Panc1 (cell line): ENCODE measurements at places on chromosomes 12 and 14.

DNA sequence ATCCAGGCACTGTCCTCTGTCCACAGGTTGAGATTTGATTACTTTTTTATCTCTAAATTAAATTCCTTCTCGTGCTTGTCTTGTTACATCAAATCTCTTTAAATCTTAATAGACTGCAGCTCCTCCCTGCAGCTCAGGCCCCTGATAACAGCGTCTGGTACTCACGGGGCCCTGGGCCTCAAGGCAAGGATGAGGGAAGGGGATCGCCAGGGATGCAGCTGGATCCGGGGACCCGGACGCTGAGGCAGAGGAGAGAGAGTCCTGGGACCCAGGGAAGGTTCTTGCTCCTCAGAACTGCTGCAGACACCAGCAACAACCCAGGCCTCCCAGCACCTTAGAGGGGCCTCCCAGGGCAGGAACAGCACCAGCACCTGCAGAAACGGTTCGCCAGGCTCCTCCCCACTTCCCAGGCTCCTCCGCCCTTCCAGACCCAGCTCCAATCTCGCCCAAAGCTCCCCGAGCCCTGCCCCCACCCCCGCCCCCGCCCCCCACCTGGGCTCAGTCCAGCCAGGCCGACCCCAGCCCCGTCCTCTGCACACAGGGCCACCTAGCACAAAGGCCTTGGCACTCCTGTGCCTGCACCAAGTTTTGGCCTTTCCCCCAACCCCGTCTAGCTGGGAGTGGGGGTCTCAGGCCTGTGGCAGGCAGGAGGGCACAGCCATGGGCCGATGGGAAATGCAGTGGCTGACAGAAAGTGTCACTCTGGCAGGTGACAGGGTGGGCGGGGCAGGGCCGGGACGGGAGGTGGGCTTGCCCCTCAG, 60.3 kb upstream of the GALNT9 start:
- no peak for DNase-seq

- peak; percentile 27 for DNase-seq
Measured at GRCh38 chr14:68547305-68548193, 245.3 kb downstream of the ZFP36L1 start.

- no peak for DNase-seq
Measured at GRCh38 chr14:63444588-63444987, 98.6 kb downstream of the PPP2R5E start.

DNA sequence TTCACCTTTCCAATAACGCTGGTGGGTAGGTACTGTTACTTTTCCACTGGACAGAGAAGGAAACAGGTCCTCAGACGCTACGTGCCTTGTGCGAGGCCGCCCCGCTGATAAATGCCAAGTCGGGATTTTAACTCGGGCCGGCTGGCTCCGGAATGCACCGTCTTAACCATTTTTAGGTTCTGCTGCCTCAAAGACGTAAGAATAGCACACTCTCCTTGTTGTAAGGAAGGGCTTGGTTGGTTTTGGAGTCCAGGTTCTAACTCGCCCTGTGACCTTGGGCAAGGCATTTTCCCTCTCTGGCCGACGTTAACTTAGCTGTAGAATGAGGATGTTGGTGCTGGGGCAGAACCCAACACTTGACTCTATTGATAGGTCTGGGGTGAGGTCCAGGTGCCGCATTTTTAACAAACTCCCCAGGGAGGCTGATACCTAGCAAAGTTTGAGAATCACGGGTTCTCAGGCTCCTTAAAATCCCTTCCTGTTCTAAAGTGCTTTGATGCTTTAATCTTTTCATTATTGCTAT, 814 bp downstream of the ANKRD13A start:
- no peak for DNase-seq

GRCh38 chr14:29654901-29655550, 272.6 kb downstream of the PRKD1 start:
- DNase-seq = no peak

GRCh38 chr14:71242237-71242748, 335.0 kb downstream of the PCNX1 start:
- DNase-seq = no peak

GRCh38 chr14:31934767-31935266, 142.3 kb upstream of the ARHGAP5 start:
- no peak for DNase-seq

DNA sequence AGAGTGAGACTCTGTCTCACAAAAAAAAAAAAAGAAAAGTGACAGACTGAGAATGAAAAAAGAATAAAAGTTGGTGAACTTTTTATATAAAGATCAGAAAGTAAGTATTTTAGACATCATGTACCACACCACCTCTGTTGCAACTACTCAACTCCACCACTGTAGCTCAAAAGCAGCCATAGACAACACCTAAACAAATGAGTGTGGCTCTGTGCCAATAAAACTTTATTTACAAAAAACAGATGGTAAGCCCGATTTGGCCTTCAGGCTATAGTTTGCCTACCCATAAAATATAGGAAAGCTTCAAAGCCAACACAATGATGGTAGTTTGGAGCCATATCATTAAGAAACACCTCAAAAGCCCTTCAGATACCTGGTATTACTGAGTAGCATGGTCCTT, 154.5 kb upstream of the FOXN3 start:
- no peak for DNase-seq

DNA sequence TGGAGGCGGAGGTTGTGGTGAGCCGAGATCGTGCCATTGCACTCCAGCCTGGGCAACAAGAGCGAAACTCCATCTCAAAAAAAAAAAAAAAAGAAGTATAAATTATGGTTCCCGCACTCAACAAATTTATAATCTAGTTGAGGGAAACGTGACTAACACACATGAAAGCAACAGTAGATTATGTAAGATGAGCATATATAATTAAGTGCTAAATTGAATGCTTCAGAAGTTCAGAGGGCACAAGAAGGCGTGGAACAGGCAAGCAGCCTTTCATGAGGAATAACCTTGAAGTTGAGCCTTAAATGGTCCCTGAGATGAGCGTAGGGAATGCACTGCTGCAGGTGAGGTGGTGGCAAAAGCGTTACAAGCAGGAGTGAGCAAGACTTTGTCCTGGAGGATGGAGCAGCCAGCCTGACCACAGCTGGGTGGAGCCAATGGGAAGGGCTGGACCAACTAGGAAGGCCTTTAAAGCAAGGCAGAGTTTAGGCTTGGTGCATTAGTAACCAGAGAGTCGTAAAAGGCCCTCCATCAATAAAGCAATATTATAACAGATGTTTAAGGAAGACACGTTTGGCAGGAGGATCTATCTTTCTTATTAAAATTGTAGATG, 30.6 kb upstream of the TUBA1A start:
- DNase-seq = no peak

DNA sequence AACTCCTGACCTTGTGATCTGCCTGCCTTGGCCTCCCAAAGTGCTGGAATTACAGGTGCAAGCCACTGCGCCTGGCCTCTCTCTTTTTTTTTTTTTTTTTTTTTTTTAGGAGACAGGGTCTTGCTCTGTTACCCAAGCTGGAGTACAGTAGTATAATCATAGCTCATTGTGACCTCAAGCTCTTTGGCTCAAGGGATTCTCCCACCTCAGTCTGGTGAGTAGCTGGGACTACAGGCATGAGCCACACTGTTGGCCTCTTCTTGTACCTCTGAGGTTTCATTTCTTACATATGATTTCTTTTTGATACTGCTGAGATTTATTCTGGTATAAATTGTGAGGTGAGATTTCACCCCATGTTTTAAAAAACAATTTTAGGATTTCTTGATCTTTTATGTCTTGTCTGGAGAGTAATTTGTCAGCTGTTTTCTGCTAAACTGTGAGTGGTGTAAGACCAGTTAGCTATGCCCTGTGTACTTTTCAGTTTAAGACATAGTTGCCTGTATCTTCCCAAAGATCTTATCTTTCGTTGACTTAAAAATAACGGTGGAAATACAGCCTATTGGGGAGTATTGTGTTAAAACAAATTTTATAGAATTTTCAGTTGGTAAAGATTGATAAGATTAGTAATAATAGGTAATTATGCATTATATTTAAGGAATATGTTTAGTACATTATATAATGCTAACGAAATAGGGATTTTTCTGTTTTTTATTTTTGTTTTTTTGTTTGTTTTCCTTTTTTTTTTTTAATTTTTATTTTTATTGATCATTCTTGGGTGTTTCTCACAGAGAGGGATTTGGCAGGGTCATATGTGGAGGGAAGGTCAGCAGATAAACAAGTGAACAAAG, 31.7 kb downstream of the WDR20 start:
- no peak for DNase-seq

DNA sequence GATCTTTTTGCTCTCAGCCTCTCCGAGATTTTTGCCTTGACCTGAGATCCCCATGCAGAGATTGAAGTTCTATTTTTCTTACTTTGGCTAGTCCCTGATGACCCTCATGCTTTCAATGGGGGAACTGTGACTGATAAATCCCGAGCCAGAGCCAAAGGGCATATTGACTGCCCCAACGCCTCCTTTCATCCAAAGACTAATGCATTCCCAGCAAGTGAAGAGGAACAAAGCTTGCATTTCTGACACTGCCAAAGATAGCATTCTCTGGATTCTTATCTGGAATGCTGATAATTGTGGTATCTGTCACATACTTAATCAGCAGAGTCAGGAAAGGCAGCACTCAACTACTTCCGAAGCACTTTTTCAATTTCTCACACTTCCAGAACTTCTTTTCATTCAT, 152.3 kb upstream of the EGLN3 start:
- no peak for DNase-seq

- no peak for DNase-seq
Measured at GRCh38 chr14:90507428-90507827, 110.6 kb downstream of the CALM1 start.

- DNase-seq = no peak
Measured at GRCh38 chr12:71685312-71685906, 473 bp upstream of the TMEM19 start.

- no peak for DNase-seq
Measured at GRCh38 chr12:89642959-89643358, 65.7 kb downstream of the ATP2B1 start.

DNA sequence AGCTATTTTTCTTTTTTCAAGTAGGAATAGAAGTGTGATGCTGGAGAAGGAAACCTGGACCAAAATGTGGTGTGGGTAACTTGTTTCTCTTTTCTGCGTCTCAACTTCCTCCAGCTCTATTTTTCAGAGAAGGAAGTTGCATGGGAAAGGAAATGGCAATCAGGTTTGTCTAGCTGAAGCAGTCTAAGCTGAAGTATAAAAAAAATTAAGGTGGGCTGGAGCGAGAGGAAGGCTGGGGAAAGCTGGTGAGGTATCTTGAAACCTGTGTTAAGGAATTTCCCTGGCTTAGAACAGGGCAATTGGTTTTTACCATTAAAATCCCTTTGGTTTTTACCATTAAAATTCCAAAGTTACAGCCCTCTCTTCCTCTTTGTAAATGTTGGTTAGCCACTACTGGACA, 34.2 kb upstream of the NINJ2 start:
- DNase-seq = no peak

DNA sequence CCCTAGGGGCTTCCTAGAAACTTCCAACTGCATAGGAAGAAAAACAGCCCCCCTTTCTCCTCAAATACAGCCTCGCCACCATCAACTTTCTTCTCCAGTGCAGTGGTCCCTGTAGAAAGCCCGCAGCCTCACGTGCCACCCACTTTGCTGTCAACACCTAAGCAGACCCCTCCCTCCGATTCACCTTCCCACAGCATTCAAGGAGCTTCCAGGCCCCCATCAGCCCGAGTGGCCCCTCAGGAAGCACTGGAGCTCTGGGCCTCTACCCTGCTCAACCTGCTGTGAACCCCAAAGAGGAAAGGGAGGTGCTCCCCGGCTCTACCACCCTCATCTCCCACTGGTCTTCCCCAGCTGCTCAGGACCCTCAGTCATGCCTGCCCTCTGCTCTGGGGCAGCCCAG, 55.0 kb downstream of the RNF34 start:
- DNase-seq = no peak

DNA sequence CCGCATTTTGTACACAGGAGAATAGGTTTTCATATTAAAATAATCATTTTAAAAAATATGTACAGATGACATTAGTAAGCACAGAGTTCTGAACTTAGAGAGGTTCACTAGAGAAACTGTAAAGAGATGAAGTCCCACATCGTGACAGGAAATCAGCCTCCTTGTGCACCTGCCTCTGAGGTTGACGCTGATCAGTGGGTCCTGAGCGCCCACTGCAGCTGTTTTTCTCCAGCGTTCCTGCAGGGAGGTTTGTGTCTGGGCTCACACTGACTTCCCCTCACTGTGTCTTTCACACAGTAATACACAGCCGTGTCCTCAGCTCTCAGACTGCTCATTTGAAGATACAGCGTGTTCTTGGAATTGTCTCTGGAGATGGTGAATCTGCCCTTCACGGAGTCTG, 561.5 kb downstream of the TMEM121 start:
- DNase-seq = no peak

DNA sequence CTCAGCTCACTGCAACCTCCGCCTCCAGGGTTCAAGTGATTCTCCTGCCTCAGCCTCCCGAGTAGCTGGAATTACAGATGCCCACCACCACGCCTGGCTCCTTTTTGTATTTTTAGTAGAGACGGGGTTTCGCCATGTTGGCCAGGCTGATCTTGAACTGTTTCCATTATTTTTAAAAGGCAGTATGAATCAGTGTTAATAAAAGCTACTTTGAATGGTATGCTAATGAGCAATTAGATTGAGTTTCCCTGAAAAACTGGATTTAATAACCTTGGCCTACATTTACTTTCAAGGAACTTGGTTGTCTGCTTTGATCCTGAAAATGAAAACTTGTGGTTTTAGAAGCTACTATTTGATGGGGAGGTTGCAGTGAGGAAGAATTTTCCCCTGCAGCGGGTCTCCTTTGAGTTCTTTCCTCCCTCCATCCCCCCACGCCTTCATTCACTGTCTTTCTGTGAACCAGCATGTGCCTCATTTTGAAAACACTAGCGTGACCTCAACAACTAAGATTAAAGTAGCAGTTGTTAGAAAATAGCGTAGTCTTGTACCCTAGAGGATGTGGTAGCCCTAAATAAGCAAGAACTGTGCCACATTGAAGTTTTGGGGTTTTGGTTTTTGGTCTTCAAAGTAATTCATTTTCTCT, 17.8 kb upstream of the RPS6KA5 start:
- no peak for DNase-seq

DNA sequence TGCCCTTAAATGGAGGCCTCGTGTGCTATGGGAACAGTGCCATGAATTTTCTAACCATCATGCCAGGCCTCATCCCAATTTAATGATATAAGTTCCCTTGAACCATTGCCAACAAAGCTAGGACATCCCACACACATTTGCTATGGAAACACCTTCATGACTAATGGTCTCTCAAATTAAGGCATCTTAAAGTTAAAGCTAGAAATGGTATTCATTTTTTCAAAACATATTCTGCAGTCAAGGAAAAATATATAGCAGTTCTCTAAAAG, 117.3 kb downstream of the BTG1 start:
- DNase-seq = no peak

- no peak for DNase-seq
Measured at GRCh38 chr12:65986047-65986446, 144.5 kb downstream of the LLPH start.

GRCh38 chr14:96077983-96078624, 38.9 kb downstream of the C14orf132 start:
- no peak for DNase-seq

DNA sequence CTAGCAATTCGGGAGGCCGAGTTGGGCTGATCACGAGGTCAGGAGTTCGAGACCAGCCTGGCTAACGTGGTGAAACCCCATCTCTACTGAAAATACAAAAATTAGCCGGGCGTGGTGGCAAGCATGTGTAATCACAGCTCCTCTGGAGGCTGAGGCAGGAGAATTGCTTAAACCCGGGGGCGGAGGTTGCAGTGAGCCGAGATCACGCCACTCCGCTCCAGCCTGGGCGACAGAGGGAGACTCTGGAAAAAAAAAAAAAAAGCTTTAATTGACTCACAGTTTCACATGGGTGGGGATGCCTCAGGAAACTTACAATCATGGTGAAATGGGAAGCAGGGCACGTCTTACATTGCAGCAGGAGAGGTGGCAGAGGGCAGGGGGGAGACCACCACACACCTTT, 30.6 kb upstream of the SLC2A3 start:
- no peak for DNase-seq

GRCh38 chr12:120739821-120740613, 14.4 kb downstream of the ACADS start:
- DNase-seq = no peak
